Epithelial cell of proximal tubule (primary cell): ENCODE measurements at places on chromosomes 16 and 17.

GRCh38 chr16:74774223-74775139 is at the start of gene FA2H:
Gene FA2H (minus strand): TSS chr16:74774820. CDS start chr16:74774755, 65 bp downstream.
- DNase-seq, result no peak

DNA sequence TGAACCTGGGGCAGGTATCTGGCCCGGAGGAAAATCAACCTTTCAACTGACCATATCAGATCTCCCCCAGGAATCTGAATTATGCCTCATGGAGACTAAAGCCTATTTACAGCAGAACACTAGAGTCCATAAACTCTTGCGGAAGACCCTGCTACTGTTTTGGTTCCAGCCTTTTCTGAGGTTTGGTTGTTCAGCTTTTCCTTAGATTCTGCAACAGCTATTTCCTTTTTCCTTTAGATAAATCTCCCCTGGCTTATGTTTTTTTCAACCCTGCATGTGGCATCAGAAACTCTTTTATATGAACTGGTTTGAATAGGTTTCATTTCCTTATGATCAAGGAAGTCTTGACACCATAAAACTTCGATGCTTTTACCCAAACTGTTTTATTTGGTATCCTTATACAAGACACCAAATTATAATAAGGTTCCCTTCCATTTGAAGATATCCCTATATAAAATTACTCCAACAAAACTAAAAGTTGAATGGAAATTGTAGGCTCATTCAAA is 13.1 kb downstream of the SPOP start:
- no peak for DNase-seq

- DNase-seq, result no peak
These were observed 5.8 kb upstream of the MYADML2 start for GRCh38 chr17:81952792-81953228.

DNA sequence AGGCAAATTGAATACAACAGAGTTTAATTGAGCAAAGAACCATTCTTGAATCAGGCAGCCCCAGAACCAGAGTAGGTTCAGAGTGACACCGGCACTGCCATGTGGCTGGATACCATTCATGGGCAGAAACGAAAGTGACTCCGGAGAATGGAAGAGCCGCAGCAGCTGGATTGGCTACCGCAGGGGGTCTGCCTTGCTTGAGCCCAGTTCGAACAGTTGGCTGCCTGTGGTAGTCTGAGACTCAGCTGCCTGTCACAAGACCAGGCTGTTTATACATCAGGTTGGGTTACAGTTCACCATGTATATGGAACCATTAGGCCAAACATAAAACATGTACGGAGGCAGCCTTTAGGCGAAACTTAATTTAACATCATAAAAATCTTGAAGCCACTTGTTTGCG is 205.2 kb upstream of the CHMP6 start:
- DNase-seq, result no peak

- DNase-seq, result no peak
These were observed 36.6 kb upstream of the ADORA2B start for GRCh38 chr17:15908378-15908777.

DNA sequence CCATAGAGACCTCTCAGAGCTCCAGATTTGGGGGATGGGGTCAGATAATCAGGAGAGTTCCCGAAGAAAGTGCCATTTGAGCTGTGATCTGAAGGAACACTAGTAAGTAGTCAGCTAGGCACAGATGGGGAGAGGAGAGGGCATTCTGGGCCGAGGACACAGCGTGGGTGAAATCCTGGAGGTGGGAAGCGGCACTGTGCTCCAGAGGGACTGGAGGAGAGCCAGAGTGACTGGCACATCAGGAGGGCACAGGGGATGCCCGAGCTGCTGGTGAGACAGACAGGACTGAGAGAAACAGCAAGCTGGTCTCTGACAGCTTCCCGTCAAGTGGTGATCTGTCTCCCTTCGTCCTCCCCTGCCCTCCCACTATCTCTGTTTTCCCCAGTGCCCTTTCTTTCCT is 40.6 kb downstream of the KNOP1 start:
- DNase-seq, result no peak
